ENCODE measurements at places on chromosomes 1 and 21. TPM values are rescaled to one million over a fixed set of nuclear protein-coding genes. Genes with fewer than 3 reads are reported as not detected.

DNA sequence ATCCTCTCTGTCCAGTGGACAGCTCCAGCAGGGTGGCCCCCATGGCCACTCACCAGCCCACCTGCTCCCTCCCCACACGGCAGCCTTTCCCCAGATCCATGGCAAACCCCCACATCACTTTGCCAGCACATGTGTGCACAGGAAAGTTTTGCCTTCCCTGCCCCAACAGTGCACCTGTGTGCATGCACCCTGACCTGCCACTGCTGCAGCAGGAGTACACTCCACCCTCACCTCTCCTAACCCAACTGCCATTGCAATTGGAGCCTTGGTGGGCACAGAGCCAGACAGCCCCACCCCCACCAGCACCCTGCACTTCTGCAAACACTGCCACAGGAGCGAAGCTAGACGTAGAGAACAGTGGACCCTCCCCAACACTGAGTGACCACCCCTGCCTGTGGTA is 308.9 kb downstream of the CEP170 start:
- DNase-seq: no peak

DNA sequence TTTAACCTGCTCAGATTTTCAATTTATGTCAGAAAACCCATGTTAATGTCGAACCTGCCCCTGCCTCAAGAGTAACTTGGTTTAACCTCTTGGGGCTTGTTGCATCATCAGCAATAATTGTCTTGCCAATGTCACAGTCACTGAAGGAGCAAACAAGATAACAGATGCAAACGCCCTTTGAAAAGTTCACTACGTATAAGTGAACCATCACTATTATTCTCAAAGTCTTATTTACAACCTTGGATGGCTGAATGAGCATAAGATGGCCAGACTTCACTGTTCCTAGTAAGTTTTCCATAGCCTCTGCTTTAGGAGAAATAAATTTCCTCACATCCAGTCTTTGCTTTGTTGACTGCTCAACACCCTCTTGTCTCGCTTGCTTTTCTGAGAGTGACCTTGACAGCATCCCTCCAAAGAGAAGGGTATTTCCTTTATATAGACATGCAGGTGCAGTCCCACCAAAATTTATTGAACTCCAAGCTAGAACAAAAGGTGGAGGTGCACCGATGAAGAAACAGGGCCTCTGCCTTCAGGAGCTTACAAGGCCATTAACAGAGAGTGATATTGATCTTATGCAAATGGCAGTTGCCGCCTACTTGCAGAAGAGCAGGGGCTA is 749 bp upstream of the LRIG2 start:
- DNase-seq: no peak

Gene DISP3
- total RNA-seq: 0.07 TPM

Gene NHLH2
- not detected for total RNA-seq

GRCh38 chr1:91066538-91066937 is 44.7 kb upstream of the ZNF644 start:
- DNase-seq: no peak

- DNase-seq: no peak
Measured at GRCh38 chr1:4010814-4011605, 110.9 kb upstream of the C1orf174 start.

DNA sequence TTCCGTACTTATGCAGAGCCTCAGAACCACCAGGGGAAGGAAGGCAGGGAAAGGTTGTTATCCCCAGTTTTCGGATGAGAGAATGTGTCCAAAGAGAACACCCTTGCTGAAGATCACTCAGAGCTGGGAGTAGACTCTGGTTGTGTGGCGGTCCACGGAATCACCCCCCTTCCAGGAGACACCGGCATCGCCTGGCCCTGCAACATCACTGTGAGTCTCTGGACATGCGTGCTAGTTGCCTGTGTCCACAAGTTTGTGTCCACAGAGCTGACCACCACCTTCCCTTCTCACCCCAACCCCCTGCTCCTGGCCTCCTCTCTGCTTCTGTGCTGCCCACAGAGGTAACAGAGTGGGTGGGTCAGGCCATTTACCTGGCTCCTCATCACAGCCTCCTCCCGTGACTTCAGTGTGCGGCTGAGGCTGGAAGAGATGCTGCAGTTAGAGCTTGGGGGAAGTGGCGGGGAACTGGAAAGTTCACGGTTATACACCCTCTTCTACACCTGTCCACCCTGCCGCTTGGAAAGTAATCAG is 7.3 kb downstream of the MYBPH start:
- no peak for DNase-seq

All from activated naive CD4-positive, alpha-beta T cell treated with anti-CD3 and anti-CD28 coated beads for 36 hours (primary cell).